ENCODE measurements at places on chromosomes 4 and X. TPM values are rescaled to one million over a fixed set of nuclear protein-coding genes. Genes with fewer than 3 reads are reported as not detected.

GRCh38 chr4:24843096-24843495 lies 47.7 kb downstream of the SOD3 start:
- no peaks in the 10 kb centered on the region for H3K27me3 ChIP-seq
- DNase-seq = no peak
- no peaks in the 10 kb centered on the region for H3K4me1 ChIP-seq
- H3K36me3 ChIP-seq = no peaks in the 10 kb centered on the region
- H3K27ac ChIP-seq = no peak overlapping the region

GRCh38 chr4:18441676-18442075 lies 420.1 kb upstream of the LCORL start:
- no peak overlapping the region for H3K27ac ChIP-seq
- no peak overlapping the region for H3K4me3 ChIP-seq
- H3K4me1 ChIP-seq = no peaks in the 10 kb centered on the region
- H3K36me3 ChIP-seq = no peaks in the 10 kb centered on the region
- DNase-seq = no peak

GRCh38 chr4:99352602-99353537 lies at the start of gene ADH1C:
Gene ADH1C, minus strand, starts transcription at chr4:99352746. Its CDS starts 71 bp downstream, at chr4:99352675.
- no peak within 1 kb of the TSS for H3K27ac ChIP-seq
- H3K4me1 ChIP-seq = no peaks in the 10 kb centered on the region
- no peaks in the 10 kb centered on the region for H3K36me3 ChIP-seq
- peak within 1 kb of the TSS; percentile 11 for H3K4me3 ChIP-seq

DNA sequence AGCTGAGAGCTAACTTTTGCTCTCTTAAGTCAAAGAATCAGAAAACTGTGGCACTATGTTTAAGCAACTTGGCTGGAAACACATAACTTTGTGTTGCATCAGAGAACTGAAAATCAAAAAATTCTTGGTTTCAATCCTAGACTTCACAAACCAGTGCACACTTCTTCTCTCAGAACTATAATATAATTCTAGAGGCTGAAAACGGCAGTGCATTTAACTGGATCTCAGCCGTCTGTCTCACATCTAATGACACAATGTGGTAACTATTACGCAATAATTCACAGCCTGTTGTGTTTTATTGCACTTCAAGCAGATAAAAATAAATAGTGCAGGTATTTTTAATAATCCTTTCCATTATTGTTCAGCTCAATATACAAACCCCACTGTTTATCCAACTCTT lies 260.6 kb upstream of the DIAPH2 start:
- no peak overlapping the region for H3K4me3 ChIP-seq
- DNase-seq = no peak
- peaks cover 2% of the 10 kb centered on the region for H3K27me3 ChIP-seq
- no peaks in the 10 kb centered on the region for H3K36me3 ChIP-seq
- no peak overlapping the region for H3K27ac ChIP-seq

DNA sequence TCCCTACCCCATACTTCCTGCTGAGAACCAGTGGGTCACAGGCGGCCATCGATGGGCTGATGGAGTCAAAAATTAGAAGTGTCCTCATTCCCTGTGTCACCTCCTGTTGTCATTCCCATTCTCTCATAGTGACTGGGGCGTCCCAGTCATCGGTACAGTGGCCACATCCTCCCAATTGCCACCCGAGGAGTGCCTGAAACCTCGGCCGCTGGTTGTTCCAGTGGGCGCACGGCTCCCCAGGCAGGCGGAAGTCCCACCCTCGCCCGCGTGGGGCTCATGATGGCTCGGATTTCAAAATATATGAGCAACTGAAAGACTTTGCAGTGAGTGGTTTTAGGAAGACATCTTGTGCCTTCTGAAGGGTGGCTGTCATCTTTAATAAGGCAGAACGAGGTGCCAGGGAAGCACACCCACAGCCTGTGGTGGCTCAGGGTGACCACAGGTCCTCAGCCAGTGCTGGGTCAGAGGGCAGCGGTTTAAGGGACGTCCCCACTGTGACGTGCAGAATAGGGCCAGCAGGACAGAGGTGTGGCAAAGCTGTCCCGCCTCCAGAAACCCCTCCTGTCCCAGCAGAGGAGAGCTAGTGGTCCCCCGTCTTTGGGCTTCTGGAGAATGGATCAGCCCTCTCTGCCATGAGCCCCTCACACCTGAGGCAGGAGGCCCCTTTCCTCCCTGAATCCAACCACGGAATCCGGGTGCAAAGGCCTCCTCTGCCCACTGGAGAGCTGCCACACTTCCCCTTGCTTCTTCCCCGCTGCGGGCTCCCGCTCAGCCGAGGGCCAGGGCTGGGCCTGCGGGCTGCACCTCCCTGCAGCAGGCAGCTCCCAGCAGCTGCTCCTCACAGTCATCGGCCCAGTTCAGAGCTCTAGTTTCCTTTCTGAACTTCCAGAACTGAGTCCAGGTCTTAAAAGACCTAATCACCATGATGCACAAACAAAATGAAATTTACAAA lies 90.4 kb downstream of the ABLIM2 start:
- no peaks in the 10 kb centered on the region for H3K36me3 ChIP-seq
- no peak for DNase-seq
- no peak overlapping the region for H3K27ac ChIP-seq

DNA sequence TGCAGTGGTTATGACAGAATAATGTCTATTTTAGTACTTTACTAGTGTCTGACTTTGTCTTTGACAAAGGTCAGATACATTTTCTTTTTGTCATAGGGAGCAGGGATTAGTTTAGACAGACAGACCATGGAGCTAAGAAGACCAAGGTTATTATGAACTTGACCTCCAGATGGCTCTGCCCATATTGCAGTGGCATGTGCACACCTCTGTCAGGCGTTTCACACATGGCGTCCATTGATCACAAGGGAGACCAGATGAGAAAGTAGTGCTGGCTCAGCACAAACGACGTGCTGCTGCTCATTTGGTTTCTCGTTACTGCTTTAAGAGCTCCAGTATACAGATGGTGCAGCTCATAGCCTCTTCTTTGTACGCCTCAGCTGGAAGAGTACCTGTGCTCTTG lies 56.3 kb upstream of the HPSE start:
- H3K27me3 ChIP-seq = no peaks in the 10 kb centered on the region
- no peak overlapping the region for H3K4me3 ChIP-seq
- no peak for DNase-seq
- H3K36me3 ChIP-seq = no peaks in the 10 kb centered on the region
- peaks cover 35% of the 10 kb centered on the region for H3K4me1 ChIP-seq

GRCh38 chr4:126267689-126268088 lies 952.9 kb downstream of the FAT4 start:
- no peak overlapping the region for H3K4me3 ChIP-seq
- H3K27ac ChIP-seq = no peak overlapping the region
- H3K4me1 ChIP-seq = no peaks in the 10 kb centered on the region
- H3K36me3 ChIP-seq = no peaks in the 10 kb centered on the region

DNA sequence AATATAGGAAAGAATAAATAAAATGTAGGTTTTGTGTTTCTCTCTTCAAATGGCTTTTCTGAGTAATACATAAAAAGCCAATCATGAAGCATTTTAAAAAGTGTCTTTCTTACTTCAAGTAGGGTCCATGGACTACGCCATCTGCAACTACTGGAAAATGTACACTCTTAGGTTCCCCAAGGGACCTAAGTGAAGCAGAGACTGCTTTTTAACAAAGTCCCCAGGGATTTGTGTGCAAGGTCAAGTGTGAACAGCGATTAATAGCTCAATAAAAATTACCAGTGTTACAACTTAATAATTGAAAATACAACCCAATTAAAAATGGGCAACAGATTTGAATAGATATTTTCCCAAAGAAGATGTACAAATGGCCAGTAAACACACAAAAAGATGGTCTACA lies 84.9 kb downstream of the ARHGAP6 start:
- no peaks in the 10 kb centered on the region for H3K4me1 ChIP-seq
- H3K27ac ChIP-seq = no peak overlapping the region
- H3K36me3 ChIP-seq = no peaks in the 10 kb centered on the region
- DNase-seq = no peak

DNA sequence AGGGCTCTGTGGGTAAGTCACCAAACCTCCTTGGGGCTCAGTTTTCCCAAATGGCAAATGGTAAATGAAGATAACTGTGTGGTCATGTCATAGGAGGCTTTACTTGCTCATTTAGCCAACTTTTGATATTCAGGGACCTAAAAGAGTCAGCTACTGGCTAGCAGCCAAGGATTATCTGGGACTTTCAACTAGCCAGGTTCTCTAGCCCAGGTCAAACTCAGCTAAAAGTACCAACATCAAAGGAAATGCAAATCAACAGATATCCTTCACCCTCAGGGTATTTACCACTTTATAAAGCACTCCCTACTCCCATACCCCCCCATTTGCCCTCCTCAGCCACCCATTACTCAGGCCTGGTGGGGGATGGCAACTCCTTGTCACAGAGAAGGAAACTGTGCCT lies 7.5 kb downstream of the AMER1 start:
- peak; percentile 33 for DNase-seq
- H3K27ac ChIP-seq = no peak overlapping the region
- H3K4me1 ChIP-seq = no peaks in the 10 kb centered on the region
- no peaks in the 10 kb centered on the region for H3K36me3 ChIP-seq
- H3K4me3 ChIP-seq = no peak overlapping the region

GRCh38 chr4:120636120-120636630 lies 286.4 kb downstream of the PRDM5 start:
- H3K4me3 ChIP-seq = no peak overlapping the region
- no peak for DNase-seq
- H3K4me1 ChIP-seq = no peaks in the 10 kb centered on the region
- no peak overlapping the region for H3K27ac ChIP-seq
- no peaks in the 10 kb centered on the region for H3K36me3 ChIP-seq
- no peaks in the 10 kb centered on the region for H3K27me3 ChIP-seq

DNA sequence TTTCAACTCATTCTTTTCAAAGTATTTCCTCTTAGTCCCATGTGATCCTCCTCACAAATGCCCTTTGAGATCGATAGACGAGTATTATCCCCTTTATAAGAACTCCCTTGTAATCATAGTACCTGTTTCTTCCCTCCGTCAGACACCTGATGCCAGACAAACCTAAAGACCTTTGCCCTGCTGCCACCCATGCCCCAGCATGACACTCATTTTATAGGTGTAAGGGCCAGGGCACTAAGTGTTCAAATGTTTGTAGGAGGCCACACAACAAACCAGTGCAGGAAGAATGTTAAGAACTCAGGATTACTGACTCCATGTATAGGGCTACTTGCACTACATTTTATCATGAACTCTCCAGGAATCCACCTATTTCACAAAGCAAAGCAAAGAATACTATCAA lies 115.6 kb upstream of the DIAPH2 start:
- no peaks in the 10 kb centered on the region for H3K4me1 ChIP-seq
- no peak overlapping the region for H3K27ac ChIP-seq
- H3K27me3 ChIP-seq = no peaks in the 10 kb centered on the region
- no peaks in the 10 kb centered on the region for H3K36me3 ChIP-seq

- H3K4me3 ChIP-seq = no peak overlapping the region
- peaks cover 4% of the 10 kb centered on the region for H3K4me1 ChIP-seq
- H3K36me3 ChIP-seq = no peaks in the 10 kb centered on the region
- DNase-seq = no peak
Observed at GRCh38 chr4:173243917-173244658, 75.5 kb downstream of the GALNT7 start.

DNA sequence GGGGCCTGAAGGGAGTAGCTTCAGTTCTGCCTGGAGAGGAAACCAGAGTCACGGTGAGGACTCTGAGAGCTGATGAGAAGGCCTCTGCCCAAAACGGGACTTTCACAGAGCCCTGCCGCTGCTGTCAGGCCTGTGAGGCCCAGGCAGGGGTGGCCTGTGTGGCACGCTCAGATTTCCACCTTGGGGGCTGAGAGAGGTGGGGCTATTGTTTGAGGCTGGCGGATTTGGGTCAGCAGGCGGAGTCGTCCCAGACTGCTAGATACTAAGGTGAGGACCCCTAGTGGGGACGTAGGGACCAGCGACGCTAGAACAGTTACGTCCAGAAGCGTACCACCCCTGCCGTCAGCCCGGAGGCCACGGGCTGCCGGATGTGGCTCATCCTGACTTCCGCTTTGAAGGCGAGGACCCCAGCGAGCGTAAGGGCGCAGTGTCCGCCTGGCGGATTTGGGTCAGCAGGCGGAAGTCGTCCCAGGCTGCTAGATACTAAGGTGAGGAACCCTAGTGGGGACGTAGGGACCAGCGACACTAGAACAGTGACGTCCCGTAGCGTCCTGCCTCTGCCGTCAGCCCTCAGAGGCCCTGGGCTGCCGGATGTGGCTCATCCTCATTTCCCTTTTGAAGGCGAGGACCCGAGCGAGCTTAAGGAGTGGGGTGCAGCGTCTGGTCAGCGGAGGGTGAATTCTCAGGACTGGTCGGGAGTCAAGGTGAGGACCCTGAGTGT lies at the start of gene MAGEB1:
MAGEB1 (plus strand) TSS at position 378 of the 721 bp plus-strand sequence. CDS start 3,348 bp downstream, outside the sequence.
- DNase-seq = no peak
- no peak within 1 kb of the TSS for H3K27ac ChIP-seq
- no peaks in the 10 kb centered on the region for H3K27me3 ChIP-seq
- no peaks in the 10 kb centered on the region for H3K36me3 ChIP-seq
- H3K4me1 ChIP-seq = no peaks in the 10 kb centered on the region
- H3K4me3 ChIP-seq = no peak within 1 kb of the TSS

DNA sequence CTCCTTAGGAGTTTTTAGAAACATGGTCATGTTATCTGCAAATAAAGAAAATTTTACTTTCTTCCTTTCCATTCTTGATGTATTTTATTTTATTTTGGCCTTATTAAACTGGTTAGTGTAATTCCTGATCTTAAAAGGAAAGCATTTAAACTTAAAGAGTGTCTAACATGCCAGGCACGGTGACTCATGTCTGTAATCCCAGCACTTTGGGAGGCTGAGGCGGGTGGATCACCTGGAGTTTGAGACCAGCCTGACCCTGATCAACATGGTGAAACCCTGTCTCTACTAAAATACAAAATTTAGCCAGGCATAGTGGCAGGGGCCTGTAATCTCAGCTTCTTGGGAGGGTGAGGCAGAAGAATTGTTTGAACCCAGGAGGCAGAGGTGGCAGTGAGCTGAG lies 281.3 kb downstream of the PTTG2 start:
- no peak overlapping the region for H3K27ac ChIP-seq
- DNase-seq = no peak
- H3K36me3 ChIP-seq = no peaks in the 10 kb centered on the region
- no peaks in the 10 kb centered on the region for H3K27me3 ChIP-seq
- no peak overlapping the region for H3K4me3 ChIP-seq
- no peaks in the 10 kb centered on the region for H3K4me1 ChIP-seq

- no peaks in the 10 kb centered on the region for H3K4me1 ChIP-seq
- H3K27me3 ChIP-seq = peaks cover 8% of the 10 kb centered on the region
- no peak overlapping the region for H3K27ac ChIP-seq
- no peak overlapping the region for H3K4me3 ChIP-seq
- DNase-seq = no peak
Observed at GRCh38 chrX:120797188-120797851, 78.3 kb downstream of the CT47B1 start.

GRCh38 chr4:138562544-138562991 lies 320.4 kb upstream of the SLC7A11 start:
- DNase-seq = no peak
- no peaks in the 10 kb centered on the region for H3K36me3 ChIP-seq
- H3K27me3 ChIP-seq = no peaks in the 10 kb centered on the region
- H3K4me3 ChIP-seq = no peak overlapping the region
- no peaks in the 10 kb centered on the region for H3K4me1 ChIP-seq
- peak overlapping the region; percentile 29 for H3K27ac ChIP-seq

GRCh38 chrX:63934160-63934559 lies 149.1 kb upstream of the ARHGEF9 start:
- no peaks in the 10 kb centered on the region for H3K27me3 ChIP-seq
- H3K36me3 ChIP-seq = no peaks in the 10 kb centered on the region
- no peak for DNase-seq
- no peaks in the 10 kb centered on the region for H3K4me1 ChIP-seq
- no peak overlapping the region for H3K27ac ChIP-seq

The FGA gene
- total RNA-seq = 0.81 TPM

The PRMT9 gene
- total RNA-seq = 12.2 TPM

The SGMS2 gene
- 26.8 TPM for total RNA-seq

The SULT1B1 gene
- total RNA-seq = 0.41 TPM

The SUPT20HL2 gene
- not detected for total RNA-seq

All from adrenal gland (tissue), 19 donors.